Activated CD4-positive, alpha-beta memory T cell treated with anti-CD3 and anti-CD28 coated beads for 36 hours (primary cell): ENCODE measurements at places on chromosomes 4 and X. TPM values are rescaled to one million over a fixed set of nuclear protein-coding genes. Genes with fewer than 3 reads are reported as not detected.

The CSAG3 gene
- not detected for total RNA-seq

The FAM114A1 gene
- total RNA-seq: 0.50 TPM

DNA sequence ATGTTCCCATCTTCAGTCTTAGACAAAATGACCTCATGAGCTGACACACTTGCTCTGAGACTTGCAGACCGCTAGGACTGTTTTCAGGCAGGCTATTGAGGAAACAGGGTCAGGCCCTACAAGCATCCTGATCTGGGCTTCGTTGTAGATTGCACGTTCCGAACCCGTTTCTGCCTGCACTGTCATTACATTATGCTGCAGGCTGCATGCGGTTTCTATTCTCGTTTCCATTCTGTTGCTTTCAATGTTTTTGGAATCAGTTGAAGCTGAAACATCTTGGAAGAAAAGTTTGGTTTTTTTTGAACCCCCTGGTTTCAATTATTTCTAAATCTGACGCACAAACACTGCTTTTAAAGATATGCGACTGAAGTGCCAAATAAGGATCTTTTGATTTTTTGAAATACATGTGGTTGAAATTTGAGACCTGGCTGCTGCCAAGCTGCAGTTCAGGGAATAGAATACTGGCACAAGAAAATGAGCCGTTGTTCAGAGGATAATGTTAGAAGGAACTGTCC lies 716.1 kb upstream of the INTU start:
- no peak overlapping the region for H3K4me3 ChIP-seq
- no peak for DNase-seq
- H3K27ac ChIP-seq: no peak overlapping the region

GRCh38 chrX:38820751-38821150 lies 19.5 kb downstream of the MID1IP1 start:
- DNase-seq: no peak
- H3K27ac ChIP-seq: no peak overlapping the region
- no peaks in the 10 kb centered on the region for H3K4me1 ChIP-seq
- H3K36me3 ChIP-seq: no peaks in the 10 kb centered on the region
- no peaks in the 10 kb centered on the region for H3K27me3 ChIP-seq

DNA sequence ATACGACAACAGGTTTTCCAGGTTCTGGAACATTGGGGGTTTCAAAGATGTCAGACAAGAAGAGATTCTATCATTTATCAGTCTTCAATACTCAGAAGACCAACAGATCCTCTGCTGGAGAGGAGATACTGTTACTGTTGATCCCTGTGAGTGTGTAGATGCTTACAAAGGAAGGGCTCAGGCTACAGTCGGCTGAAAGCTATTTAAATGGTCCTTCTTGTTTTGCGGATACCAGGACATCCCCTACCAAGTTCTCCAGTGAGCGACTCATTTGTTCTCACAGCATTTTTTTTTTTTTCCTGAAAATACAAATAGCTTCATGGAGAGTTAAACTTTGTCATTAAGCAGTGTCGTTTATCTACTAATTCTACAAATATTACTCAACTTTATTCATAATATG lies 201.6 kb downstream of the CAMK2D start:
- peaks cover 15% of the 10 kb centered on the region for H3K4me1 ChIP-seq
- peaks cover 21% of the 10 kb centered on the region for H3K36me3 ChIP-seq
- no peak overlapping the region for H3K27ac ChIP-seq
